Amniotic stem cell (primary cell): ENCODE measurements at places on chromosomes 7 and 10.

DNA sequence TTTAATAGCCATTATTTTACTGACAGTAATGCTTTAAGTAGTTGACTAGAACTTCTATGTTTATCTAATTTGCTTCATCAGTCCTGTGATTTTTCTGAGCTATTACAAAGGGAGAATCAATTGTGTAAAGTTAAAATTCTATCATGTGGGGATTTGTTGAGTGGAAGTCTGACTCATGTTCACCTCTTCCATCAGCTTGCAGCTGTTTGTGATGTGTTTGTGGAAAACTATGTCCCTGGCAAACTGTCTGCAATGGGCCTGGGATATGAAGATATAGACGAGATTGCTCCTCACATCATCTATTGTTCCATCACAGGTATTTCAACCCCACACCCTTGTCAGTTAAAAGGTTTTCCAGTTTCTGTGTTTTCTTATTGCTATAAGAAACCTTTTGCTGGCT, 59.9 kb downstream of the SUGCT start:
- DNase-seq, result no peak

GRCh38 chr10:114668375-114669080, 10.5 kb upstream of the ABLIM1 start:
- no peak for DNase-seq

- DNase-seq, result no peak
These were observed 1.5 kb downstream of the SMARCD3 start for GRCh38 chr7:151246851-151247580.

DNA sequence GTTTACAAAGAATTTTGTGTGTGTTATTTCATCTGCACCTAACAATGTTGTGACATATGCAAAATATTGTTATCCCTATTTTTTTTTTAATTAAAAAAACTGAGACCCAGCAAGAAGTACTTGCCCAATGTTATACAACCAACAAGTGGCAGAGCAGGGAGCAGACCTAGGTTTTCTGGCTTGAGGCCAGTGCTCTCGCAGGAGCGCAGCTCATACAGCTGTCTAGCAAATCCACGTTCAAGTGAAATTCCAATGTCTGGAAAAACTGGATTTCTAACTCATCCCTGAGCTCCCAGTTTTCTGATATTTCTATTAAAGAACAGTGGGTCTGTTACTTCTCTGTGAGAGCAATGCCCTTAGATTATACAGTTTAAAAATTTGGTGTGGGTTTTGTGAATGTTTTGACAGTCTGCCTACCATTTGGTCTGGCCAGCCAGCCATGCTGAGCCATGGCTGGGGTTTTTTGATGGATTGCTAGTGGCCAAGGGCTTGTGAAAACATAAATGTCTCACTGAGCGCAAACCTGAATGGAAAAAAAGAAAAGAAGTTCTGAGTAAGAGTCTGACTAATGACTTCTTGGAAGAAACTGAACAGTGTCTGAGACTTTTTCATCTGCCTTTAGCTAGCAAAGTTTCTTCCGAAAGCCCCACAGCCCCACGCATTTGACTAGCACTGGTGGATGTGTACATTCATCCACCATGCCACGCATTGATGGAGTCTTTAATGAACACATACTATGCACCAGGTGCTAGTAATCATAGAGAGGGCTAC, 15.4 kb upstream of the PRF1 start:
- no peak for DNase-seq

DNA sequence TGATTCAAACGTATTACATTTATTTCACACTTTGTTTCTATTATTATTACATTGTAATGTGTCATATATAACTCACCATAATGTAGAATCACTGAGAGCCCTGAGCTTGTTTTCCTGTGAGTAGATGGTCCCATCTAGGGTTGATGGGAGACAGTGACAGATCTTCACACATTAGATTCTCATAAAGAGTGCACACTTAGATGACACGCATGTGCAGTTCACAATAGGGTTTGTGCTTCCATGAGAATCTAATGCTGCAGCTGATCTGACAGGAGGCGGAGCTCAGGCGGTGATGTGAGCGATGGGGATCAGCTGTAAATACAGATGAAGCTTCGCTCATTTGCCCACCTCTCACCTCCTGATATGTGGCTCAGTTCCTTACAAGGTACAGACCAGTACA, 36.1 kb downstream of the BMPER start:
- DNase-seq, result no peak

DNA sequence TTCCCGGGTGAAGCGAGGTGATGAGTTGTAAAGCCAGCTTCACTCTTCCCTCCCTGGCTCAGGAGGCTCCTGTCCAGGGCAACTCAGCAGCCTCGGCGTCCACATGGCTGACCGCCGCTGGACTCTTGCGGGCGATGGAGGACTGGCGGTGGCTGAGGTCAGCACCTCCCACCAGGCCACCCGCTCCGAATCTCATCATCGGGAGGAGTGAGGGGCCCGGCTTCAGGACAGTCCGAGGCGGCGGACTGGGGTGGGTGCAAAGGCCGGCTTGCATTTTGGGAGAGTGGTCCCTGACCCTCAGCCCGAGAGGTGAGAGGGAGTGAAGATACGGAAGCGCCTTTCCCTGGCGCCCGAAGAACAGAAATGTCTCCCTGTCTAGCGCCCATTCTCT, 759 bp downstream of the DNAJB12 start:
- no peak for DNase-seq

- no peak for DNase-seq
These were observed 65.3 kb downstream of the CARD11 start for GRCh38 chr7:2978408-2978807.

- no peak for DNase-seq
These were observed 23.2 kb downstream of the CDK1 start for GRCh38 chr10:60801522-60801921.

GRCh38 chr7:64098-64915, 128.1 kb upstream of the FAM20C start:
- DNase-seq, result no peak

DNA sequence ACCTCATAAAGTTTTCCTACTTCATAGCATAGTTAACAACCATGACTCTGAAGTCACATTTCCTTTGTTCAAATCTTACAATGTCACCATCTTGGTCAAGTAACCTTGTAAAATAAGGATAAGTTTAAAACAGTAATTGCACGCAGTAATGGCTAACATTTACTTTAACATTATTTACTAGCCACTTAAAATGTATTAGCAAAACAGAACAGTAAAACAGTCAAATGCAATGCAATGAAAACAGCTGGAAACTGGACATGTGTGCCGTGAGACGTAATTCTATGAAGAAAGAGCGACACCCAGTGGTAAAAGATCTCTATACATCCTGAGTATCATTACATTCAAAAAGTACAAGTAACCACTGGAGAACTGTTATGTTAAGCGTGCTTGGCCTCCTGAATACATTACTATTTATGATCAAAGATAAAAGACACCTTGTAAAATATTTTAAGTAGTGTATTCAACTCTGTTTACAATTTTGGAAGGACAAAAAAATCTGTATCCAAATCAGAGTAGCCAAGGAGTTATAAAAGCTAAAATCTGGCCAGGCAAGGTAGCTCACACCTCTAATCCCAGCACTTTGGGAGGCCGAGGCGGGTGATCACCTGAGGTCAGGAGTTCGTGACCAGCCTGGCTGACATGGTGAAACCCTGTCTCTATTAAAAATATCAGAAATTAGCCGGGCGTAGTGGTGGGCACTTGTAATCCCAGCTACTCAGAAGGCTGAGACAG, 27.2 kb downstream of the ATE1 start:
- DNase-seq, result peak; percentile 55

DNA sequence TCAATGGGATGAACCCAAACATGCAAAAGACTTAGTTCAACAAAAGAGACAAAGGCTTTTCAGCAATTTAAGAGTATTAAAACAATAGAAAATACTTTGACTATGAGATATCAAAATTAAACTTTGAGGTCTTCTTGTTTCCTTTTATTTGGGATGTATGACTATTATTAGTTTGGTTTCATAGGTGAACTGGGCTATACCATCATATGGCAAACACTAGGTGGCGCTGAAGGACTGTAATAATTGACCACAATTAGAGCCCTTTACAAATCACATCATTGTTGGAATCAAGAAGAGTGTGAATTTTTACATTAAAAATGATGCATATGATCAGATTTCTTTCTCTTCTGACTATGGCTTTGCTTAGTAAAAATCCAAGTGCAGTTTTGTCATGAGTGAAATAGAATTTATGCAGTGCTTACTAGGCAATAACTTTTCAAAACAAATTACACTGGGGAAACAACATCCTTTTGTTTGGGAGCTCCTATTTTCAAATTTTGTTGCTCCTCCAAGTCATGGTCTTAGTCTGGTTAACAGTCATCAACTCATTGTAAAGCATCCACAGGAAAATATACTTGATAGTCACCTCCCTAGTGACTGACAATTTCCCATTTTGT, 14.7 kb upstream of the NXPH1 start:
- DNase-seq, result peak; percentile 28

GRCh38 chr10:73771722-73772280, 10.0 kb upstream of the CHCHD1 start:
- DNase-seq, result no peak

GRCh38 chr10:60921633-60922032, 22.4 kb downstream of the RHOBTB1 start:
- no peak for DNase-seq

GRCh38 chr10:124417895-124418725, 613 bp downstream of the OAT start:
- peak; percentile 55 for DNase-seq

DNA sequence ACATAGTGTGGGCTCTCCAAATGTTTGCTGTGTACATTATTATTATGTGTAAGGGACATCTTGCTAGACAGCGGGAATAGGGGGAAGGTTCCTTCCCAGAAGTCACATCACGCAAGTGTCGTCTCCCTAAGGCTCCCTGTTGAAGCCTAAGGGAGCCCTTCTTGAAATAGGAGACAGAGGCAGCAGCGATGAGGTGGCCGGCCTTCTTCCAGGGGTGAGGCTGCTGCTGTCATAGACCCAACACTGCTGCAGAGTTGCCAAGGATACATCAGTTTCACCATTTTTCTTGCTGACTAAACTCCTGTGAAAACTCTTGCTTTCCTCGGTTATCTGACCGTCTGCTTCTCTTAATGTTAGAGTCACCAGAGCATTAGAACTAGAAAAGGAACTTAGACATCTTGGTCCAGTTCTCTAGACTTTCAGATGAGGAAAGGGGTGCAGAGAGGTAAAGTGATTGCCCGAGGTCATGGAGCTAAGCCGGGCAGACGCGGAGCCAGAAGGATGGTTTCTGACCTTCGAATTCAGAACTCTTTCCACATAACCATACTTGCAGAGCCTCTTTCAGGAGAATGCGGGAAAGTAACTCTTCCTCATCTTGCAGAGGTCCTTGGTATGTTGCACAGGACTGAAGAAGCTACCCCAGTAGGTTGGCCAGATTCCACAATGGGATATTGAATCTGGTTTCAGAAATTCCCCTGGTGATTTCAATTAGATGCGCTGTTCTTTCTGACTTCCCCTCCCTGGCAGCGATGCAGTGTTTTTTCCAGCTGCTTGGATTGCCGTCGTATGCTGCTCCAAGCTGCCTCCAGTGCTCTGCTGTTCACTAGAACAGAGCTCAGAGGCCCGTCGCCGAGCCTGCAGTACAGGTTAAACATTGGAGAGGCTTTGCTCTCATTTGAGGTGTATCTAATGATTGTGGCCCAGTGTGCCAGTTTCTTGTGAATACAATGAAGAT, 217.1 kb downstream of the CAMK1D start:
- no peak for DNase-seq

- DNase-seq, result peak; percentile 37
These were observed 101.6 kb downstream of the HECTD2 start for GRCh38 chr10:91511549-91512330.

DNA sequence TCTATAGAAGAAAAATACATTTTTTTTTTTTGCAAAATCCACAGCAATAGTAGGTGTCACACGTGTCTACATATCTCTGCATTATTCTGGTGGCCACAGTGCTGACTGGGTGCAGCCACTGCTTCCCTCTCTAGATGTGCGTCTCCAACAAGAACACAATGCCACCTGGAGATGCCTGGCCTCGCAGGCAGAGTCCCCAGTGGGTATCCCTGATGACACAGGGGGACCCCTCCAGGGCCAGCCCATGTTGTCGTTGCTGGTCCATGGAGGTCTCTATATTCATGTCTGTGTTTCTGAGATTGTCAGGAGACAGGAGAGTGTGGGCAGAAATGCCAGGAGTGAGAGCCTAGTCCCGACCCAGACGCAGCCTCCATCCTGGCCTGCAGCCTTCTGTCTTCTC, 345.9 kb upstream of the SHH start:
- DNase-seq, result no peak

GRCh38 chr10:13483073-13483472, 45.7 kb downstream of the BEND7 start:
- no peak for DNase-seq

DNA sequence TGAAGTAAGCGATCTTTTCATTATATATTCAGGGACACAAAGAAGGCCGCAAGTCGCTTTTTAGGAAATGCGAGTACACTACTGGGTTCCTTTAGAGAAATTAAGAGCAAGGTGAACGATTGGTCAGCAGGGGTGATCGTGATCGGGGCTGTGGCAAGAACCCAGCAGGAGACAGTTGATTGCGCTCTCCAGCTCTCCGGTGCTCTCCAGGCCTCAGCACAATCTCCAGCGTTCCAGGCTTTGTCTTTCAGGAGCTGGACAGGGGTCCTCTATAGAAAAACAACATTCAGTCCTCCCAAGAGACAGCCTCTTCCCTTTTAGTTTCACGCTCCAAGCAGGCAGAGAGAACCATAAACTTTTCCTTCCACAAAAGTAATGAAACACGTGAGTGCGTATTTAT, 170.5 kb upstream of the KLF6 start:
- no peak for DNase-seq

DNA sequence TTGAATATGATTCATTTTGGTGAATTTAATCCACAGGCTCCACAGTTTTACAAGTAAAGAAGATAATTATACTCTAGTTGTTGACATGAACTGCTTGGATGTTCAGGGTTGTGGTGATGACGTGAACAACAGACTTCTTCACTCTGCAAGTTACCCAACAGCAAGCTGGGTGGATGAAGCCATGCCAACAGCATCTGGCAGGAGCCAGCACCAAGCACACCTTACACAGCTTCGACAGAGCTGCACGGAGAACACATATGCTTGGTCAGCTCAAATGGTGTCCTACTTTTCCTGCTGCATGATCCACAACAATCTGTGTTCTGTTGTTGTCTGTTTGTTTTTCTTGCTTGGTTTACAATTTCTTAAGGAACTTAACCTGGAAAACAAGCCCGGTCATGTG, 9.8 kb downstream of the NOD1 start:
- no peak for DNase-seq

- no peak for DNase-seq
These were observed 36.2 kb downstream of the SLC35B4 start for GRCh38 chr7:134280508-134280907.

DNA sequence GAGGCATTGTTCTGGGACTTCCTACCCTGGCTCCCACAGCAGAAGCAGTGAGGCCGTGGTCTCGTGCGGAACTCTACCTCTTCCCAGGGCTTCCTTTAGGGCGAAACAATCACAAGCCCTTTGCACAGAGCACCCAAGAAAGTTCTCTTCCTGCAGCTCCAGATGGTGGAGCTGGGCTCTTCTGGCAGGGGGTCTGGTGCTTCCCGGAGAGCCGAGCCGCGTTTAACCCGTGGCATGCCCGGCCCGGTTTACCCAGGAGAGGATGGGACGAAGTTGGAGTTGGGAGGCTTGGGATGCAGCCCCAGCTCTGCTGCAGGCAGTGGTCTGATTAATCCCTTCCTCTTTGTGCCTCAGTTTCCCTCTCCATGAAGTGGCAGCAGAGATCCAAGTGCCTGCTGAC, 9.0 kb upstream of the ATP6V0E2 start:
- DNase-seq, result no peak
